Activated naive CD8-positive, alpha-beta T cell treated with anti-CD3 and anti-CD28 coated beads for 36 hours (primary cell): ENCODE measurements at places on chromosomes 3 and 15.

DNA sequence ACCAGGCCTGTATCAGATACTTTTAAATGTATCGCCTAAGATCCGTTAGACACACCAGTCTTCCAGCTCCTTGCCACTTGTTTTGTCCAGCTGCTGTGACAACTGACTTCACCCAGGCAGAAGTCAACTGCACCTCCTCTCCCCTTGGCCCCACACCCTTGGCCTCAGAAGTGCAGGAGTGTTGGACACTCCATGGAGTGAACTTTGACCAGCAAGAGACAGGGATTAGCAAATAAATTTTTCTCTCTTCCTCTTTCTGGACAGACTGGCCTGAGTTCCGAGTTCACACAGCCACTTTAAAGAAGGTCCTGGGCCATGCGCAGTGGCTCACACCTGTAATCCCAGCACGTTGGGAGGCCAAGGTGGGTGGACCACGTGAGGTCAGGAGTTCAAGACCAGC lies 2.9 kb upstream of the CLN6 start:
- no peak for DNase-seq

DNA sequence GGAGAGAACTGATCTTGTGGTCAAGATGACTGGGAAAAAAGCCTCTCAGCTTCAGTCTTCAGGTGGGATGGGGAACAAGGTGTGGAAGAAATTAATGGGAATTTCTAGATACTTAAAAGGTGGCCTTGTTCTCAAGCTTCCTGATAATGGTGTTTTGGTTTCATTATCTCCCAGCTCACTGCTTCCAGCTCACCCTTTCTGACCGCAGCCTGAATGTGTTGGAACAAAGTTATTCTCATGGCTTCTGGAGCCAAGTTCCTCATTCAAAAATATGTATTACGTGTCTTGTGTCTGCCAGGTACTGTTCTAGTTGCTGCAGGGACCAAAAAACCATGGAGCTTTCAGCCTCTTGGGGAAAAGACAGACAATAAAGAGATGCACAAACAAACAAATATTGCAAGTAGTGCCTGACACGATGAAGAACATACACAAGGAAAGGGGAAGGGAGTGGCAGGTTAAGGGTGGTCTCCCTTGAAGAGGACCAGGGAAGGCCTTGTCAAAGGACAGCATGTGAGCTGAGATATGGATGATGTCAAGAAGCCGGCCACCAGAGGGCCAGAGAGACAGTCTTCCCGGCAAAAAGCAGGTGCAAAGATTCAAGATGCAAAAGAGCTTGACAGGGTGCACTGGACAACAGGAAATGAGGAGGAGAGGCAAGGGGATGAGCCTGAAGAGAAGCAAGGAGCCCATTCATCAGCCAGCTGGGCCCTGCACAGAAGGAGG lies 35.5 kb downstream of the ARRDC4 start:
- no peak for DNase-seq

DNA sequence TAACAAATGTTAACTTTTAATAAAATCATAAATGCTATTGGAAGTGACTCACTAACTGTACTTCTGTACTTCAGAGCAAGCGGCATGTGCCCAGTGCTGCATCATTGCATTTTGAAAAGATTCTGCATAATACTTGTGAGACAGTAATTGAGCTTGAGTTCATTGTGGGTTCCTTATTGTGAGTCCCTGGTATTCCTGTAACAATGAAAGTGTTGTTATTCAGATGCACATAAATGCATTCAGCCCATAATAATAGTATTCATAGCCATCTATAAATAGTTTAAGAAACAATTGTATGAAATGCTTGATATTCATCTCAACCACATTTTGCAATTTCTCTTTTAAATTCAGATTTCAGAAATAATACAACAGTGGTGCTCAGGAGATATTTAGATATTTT lies 976.4 kb downstream of the CADM2 start:
- no peak for DNase-seq

- DNase-seq = no peak
These were observed 12.7 kb downstream of the SEC61A1 start for GRCh38 chr3:128064962-128065361.

GRCh38 chr3:21682206-21682605 lies 68.8 kb downstream of the ZNF385D start:
- no peak for DNase-seq

DNA sequence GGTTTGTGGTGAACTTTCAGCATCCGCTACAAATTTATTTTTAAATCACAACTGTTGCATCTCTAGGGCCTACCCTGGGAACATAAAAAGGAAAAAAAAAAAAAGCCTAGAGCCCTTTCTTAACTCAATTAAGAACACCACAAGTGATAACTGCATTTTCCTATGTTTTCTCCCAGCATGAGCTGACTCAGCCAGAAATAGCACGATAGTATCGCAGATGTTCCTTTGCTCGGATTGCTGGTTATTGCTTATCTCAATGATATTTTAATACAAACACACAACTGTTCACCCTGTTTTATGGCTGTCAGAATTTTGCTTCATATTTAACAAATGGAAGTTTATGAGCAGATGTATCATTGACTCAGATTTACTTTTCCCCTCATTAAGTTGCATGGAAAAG lies 251.8 kb upstream of the SUCLG2 start:
- no peak for DNase-seq

DNA sequence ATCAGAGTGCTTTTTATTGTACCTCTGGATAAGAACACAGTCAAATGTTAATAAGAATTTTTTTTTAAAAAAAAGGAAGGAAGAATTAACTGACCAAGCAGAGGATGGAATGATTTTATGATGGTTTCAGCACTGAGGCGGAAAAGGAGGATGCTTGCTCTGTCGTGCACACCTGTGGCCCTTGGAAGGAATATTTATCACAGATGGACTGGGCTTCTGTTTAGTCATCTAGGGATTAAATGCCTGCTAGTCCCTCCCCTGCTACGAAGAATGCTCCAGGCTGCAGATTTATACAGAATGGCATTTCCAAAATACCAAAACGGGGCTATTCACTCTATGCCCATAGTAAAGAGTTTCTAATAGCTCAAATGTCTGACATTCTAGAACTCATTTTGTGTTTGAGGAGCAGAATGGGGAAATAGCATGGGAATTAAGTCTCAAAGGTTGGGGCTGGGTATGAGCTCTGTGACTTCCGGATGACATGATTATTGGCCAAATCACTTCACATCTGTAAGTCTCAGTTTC lies 92.8 kb upstream of the BCL6 start:
- DNase-seq = no peak

DNA sequence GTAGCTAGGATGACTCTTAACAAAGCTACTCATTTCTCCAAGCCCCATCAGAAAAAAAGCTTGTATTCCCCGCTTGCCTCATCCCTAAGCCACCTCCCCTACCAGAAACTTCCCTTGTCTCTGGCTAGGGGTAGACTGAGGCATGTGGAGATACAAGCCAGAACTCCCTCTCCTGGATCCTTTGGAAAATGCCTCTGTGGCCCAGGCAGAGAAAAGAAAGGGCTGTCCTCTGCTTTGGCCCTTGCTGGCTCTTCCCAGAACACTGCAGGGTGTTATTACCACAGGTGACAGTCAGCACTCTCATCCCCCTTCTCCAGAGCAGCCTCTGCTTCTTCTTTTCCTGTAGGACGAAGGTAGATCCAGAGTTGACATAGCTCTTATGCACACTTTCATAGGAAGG lies 15.2 kb downstream of the RMDN3 start:
- DNase-seq = no peak

- DNase-seq = no peak
These were observed 22.3 kb downstream of the VIPR1 start for GRCh38 chr3:42524751-42525150.

GRCh38 chr15:65385870-65386258 lies 8.1 kb upstream of the IGDCC3 start:
- DNase-seq = no peak

DNA sequence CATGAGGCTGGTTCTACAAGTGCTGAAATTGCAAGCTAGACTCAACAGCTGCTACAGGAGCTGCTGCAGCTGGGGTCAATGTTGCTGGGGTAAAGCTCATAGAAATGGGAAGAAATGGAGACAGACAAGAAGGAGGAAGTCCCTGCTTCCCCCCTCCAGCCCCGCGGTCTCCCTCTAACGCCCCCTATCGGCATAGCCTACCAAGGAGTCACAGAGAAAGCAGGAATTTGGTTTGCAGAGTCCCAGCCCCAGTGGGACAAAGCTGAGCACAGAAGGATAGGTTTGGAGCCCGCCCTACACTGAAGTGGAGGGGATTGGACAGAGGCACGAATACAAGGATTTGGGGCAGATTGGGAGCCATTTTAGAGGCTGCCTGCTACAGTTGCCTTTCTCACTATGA lies 176.9 kb upstream of the ANKRD28 start:
- DNase-seq = no peak

DNA sequence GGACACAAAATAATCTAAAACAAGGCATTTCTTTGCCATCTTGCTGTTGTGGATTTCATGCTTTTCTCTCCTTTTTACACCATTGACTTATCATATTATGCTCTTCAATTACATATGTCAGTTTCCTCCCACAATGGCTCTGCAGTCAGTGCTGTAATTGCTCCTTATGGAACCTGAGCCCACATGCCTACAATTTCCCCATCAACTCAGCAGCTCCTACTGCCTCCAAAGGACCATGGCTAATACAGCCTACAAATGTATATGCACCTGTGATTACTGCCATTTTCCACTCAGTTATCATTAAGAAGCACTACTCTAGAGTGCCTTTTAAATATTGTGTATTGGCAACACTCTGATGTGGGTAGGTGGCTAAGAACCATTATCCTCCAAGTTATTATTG lies 30.8 kb downstream of the RTP4 start:
- no peak for DNase-seq

- DNase-seq = no peak
These were observed 323.8 kb downstream of the GBE1 start for GRCh38 chr3:81437683-81438082.

DNA sequence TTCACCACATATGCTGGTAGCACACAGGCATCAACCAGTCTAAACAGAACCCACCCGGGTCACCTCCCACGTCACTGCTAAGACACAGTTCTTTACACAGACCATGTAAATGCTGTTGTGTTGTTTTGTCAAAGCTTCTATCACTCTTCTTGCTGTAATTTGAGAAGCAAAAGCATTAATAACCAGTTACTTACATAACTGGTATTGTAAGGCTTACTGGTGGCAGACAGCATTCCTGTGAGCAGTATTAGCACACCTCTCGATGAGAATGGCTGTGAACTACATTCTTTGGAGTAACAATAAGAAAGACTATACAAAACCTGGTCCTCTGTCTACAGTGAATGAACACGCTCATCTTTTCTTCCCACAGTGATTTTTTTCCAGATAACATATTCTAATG lies 479.2 kb downstream of the LPP start:
- no peak for DNase-seq

- no peak for DNase-seq
These were observed 193.2 kb downstream of the GOLGA6L6 start for GRCh38 chr15:20348291-20348899.

DNA sequence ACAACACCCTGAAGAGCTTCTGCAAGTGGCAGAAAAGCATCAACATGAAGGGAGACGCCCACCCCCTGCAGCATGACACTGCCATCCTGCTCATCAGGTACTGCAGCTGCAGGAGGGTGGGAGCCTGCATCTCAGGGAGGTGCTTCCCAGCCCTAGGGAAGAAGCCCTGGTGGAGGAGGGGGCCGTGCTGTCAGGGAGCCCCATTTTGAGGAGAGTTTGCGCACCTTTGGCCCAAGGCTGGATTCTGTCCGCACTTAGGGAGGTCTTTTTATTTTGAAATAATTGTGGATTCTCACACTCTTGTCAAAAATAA lies 42.1 kb downstream of the SAXO2 start:
- DNase-seq = no peak

- DNase-seq = no peak
These were observed 52.0 kb downstream of the POLR2M start for GRCh38 chr15:57758560-57758959.

- no peak for DNase-seq
These were observed 67.2 kb downstream of the UMPS start for GRCh38 chr3:124797426-124797945.
